Activated naive CD8-positive, alpha-beta T cell treated with anti-CD3 and anti-CD28 coated beads for 36 hours (primary cell): ENCODE measurements at places on chromosomes 7 and 10.
A peak's percentile ranks its signal among the peaks of the same experiment; 100 is the strongest.

- no peak for DNase-seq
These were observed 47.3 kb upstream of the OIT3 start for GRCh38 chr10:72846238-72846637.

GRCh38 chr10:33799281-33799943 is 464.9 kb upstream of the NRP1 start:
- no peak for DNase-seq

DNA sequence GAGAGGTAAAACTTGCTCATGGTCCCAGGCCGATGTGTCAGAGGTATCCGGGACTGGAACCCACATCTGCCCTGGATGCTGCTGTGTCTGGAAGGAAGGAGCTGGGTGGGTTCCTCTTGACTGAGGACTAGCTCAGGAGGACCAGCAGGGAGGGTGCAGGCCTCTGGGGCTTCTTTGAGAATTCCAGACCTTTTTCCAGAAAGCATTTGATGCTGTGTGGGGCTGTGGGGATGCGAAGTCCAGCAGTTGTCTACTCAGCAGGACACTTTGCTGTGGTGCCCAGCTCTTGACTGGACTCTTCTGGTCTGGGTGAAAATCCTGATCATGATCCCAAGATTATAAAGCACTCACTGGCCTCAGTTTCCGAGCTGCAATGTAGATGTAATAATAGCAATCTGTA is 1.7 kb downstream of the RAMP3 start:
- DNase-seq: no peak

DNA sequence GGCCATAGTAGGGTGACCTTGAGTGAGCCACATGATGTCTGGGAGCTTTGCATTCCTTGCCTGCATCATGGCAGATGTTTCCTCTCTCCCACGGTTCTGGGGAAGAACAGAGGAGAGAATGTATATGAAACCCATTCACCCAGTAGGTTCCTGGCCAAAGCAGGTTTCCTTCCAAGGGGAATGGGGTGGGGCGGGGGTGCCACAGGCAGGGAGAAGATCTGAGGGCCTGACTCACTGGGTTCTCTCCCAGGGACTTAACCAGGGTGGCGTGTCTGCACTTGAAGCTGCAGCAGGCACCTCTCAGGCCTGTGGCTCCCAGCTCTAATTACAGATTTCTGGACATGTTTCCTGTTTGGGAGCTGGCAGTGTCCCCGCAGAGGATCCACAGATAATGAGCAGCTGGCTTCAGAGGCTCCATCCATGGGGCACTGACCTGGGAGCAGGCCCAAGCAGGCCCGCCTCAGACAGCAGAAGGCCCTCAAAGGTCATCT is 50.2 kb upstream of the ZMIZ1 start:
- DNase-seq: no peak

DNA sequence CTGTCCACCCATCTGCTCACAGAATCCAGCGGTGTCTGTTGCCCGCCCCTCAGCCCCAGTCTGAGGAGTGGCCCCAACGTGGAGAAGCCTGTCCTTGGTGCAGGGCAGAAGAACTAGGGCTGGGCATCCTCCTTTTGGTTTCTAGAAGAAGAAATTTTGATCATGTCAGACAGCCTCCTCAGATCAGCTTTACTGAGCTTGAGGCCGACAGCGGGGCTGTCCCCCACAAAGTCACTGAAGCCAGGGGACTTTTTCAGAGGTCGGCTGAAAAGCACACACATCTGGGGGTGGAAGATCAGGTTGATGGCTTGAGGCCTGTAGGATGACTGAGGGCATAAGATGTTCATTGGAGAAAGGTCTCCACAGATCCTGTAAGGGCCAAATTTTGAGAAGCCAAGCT is 767.9 kb downstream of the GRID1 start:
- no peak for DNase-seq

DNA sequence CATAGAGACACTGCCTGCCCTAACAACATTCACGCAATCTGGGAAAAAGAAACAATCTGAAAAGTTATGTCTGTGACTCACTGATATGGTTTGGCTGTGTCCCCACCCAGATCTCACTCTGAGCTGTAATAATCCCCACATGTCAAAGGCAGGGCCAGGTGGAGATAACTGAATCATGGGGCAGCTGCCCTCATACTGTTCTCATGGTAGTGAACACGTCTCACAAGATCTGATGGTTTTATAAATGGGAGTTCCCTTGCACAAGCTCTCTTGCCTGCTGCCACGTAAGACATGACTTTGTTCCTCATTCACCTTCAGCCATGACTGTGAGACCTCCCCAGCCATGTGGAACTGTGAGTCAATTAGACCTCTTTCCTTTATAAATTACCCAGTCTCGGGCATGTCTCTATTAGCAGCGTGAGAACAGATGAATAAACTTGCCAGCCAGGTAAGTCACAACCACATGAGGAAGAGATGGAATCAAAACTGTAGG is 341.5 kb upstream of the AOAH start:
- peak; percentile 6 for DNase-seq

DNA sequence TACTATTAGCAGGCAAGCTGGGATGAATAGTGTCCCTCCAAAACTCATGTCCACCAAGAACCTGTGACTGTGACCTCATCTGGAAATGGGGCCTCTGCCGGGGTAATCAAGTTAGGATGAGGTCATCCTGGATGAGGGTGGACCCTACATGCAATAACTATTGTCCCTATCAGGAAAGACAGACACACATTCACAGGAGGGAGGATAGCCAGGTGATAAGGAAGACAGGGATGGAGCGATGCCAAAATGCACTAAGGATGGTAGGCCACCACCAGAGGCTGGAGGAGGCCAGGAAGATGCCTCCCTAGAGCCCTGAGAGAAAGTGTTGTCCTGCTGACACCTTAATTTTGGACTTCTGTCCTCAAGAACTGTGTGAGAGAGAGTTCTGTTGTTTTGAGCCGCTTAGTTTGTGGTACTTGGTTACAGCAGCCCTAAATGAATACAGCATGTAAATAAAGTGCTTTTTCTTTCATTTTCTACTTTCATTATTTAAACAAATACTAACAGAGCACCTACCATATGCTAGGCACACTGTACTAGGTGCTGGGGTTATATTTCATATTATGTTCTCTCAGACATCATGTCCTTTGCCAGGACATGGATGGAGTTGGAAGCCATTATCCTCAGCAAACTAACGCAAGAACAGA is 111.9 kb downstream of the USP6NL start:
- DNase-seq: no peak

- no peak for DNase-seq
These were observed 417.0 kb downstream of the HTR7 start for GRCh38 chr10:90440870-90441269.

DNA sequence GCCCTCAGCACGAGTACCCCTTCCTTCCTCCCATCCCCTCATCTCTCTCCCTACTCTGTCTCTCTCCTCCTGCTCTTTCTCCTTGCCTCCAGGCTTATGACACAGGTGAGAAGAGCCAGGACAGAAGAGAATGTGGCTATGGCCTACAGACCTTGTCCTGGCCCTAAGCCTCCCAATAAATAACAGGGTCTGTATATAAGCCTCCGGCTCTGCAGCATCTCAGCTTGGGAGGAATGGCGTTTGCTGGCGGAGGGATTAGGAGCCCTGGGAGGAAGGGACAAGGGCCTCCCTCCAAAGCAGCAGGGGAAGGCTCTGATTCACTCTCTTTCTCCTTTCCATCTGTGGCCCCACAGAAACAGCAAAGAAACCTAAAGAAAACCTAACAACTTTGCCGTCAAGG is 45.8 kb downstream of the COL13A1 start:
- no peak for DNase-seq

- DNase-seq: no peak
These were observed 704.6 kb downstream of the CCSER2 start for GRCh38 chr10:85032981-85033380.

GRCh38 chr10:24513155-24513554 is 210.5 kb downstream of the ARHGAP21 start:
- no peak for DNase-seq

DNA sequence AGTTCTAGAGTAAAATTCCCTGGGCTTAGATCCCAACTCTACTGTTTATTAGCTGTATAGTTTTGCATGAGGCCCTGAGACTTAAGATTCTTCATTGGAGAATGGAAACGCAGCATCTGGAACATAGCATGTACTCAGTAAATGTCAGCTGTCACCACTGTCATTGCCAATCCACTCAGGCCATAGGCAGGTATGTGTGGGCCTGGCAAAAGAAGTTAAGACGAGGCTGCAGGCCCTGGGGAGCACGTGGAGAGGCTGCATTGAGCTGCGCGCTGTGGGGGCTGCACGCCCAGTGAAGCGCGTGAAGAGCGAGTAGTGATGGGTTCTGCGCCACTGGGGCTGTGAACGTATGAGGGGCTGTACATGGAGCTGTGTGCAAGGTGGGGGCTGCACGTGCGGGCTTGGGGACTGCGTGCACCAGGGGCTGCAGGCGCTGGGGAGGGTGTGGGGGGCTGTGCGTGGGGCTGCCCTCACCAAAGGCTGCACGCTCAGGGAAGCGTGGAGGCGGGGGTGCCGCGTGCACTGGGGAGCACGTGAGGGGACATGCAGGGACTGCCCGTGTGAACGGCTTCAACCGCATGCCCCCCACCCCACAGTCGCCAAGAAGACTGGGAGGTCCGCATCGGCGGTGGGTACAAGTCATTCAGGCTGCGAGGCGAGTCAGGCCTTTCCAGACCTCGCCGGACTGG is 85.5 kb downstream of the PRR15 start:
- no peak for DNase-seq

- no peak for DNase-seq
These were observed 59.5 kb downstream of the KCND2 start for GRCh38 chr7:120332433-120332832.

DNA sequence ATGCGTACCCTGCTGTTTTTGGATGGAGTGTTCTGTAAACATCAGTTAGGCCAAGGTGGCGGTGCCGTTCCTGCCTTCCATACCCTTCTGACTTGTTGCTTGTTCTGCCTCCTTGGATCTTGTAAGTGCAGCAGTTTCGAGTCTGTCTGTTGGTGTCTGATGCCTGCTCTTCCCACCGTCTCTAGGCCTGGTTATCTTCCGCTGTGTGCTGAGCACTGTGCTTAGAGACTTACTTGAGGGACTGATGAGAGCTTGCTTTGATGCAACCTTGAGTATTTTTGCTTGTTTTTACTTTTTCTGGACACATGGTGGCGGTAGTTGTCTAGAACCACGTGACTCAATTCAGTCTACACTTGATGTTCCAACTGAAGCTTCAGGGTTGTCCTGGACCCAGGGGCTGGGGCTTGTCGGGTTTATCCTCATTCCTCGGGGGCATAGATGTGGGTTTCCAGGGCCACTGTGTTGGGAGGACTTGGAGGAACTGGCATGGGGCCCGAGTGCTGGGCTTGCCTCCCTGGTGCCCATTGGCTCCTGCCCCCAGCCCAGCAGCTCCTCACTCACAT is 14.4 kb upstream of the SPRN start:
- DNase-seq: no peak

GRCh38 chr10:79585870-79586527 is 24.7 kb upstream of the SFTPA1 start:
- DNase-seq: no peak

- no peak for DNase-seq
These were observed 26.6 kb upstream of the PLA2G12B start for GRCh38 chr10:72981028-72981881.

- no peak for DNase-seq
These were observed 19.5 kb downstream of the RBM33 start for GRCh38 chr7:155663937-155664336.
